ENCODE measurements at places on chromosomes 12 and 14.

DNA sequence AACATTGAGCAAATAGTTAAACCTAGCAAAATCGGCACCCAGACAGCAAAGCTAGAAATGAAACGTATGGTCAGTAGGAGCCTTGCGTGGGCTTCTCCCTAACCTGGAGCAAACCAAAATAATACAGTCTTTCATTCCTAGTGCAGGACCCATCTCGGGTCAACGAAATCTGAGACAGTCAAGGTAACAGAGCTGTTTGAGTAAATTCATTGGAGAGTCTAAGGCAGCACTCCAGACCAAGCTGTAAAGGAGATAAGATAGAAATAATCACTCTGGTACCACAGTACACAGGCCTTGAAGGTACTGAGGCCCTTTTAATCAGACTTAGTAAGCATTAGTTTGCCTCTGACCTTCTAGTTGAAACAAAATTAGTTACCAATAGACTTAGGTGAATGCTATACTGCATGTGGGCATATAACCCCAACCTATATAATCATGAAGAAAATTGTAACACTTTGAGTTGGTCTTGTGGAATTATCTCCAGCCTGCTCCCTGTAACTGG, 54.4 kb upstream of the BICD1 start:
- no peak for DNase-seq

DNA sequence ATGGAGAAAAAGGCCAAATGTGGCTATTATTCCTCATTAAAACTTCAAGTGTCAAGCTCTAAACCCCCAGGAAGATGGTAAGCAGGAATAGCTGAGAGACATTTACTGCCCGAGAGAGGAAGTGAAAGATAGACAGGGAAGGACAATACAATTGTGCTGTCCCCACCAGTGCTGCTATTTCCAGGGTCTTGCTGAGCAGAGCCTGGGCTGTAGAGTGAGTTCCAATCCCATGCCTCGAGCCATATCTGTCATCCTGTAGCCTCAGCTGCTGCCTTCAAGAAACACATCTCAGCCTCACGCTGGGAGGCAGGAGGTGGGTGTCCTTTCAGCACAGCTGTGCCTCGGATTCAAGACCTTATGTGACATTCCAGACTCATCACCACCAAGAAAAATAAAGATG, 114.0 kb downstream of the RPAP3 start:
- no peak for DNase-seq

DNA sequence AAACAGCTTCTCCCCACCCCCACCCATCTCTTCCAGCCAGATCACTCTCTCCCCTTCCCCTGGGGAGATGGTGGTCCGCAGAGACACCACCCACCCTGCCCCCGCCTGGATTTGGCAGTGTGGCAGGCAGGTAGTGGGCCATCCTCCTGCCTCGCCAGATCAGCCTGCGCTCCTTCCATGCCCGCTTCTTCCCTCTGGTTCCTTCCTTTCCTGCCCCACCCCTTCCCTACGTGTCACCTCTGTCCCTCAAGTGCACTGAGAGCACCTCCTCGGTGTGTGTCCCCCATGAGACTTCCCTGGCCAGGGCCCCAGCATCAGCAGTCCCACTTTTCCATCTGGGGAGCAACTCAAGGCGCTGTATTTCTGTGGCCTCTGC, 632 bp downstream of the NYNRIN start:
- DNase-seq: no peak

DNA sequence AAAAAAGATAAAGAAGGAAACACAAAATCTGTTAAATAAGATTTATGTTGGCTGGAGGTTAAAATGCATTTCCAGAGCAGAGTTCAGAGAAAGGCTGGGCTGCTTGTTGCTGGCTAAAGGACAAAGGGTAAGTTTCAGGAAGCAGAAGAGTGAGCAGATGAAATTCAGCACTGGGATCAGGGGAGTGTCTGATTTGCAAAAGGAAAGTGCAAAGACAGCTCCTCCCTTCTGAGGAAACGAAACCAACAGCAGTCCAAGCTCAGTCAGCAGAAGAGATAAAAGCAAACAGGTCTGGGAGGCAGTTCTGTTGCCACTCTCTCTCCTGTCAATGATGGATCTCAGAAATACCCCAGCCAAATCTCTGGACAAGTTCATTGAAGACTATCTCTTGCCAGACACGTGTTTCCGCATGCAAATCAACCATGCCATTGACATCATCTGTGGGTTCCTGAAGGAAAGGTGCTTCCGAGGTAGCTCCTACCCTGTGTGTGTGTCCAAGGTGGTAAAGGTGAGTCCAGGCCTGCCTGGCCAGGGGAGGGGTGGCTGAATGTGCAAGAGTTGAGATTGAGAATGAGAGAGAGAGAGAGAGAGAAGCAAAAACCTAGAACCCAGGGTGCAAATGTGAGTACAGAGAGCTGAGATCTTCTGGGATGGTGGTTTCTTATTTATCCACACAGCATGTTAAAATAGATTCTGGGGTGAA, at the start of gene OAS1:
TSS of gene OAS1 (plus strand) at position 251 of the 703 bp plus-strand sequence. CDS start at position 329, 78 bp downstream.
- DNase-seq: peak; percentile 61

DNA sequence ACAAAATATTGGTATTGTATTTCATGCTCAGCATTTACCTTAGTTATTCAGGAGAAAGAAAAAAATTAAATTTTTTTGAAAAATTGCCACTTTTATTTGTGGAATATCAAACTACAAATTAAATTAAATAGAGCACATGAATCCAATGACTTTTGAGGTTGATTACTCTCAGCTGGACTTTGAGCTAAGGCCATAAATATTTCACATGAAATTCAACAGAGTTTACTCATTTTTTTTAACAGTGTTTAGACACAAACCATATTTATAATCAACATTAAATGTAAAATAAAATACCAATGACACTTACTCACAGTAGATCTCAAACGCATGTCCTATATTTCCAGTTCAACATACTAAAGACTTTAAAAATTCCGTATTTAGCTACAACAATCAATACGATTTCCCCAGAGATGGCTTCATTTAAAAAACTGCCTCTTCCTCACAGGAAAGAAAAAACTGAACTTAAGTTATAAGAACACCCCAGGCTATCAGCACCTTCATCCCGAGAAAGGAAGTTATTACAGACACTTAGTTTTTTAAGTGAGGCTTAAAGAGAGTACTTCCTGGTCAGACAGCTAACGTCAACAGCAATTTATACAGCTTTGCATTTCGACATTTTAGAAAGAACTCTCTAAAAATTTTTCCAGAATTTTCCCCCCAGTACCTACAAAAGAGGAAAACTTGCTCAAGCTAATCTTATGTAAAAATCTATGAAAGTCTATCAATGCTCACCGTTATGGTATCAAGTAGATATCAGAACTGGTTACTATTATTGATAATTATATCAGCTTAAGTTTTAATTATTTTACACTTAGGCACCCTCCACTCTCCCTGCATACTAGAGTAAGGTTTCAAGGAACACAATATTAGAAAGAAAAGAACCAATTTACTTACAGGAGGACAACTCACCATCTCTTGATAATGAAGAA, 13.8 kb downstream of the TAOK3 start:
- DNase-seq: peak; percentile 26

GRCh38 chr14:67317822-67318221, 41.8 kb downstream of the ATP6V1D start:
- DNase-seq: no peak

- DNase-seq: no peak
Measured at GRCh38 chr12:90321369-90321768, 612.7 kb upstream of the ATP2B1 start.

DNA sequence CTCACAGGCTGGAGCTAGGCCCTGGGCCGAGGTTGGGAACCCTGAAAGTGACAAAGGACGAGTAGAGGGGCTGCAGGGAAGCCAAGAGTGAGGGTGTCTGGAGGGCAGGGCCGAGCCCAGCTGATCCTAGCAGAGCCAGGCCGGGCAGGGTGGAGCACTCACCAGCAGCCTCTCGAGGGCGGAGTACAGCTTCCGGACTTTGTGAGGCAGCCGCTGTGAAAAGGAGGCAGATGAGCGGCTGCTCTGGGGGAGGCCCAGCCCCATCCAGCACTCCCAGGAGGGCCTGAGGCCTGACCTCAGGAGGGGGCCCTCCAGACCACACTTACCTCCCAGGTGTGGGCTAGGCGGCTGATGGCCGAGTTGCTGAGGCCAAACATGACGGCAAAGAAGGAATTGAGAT, 14.7 kb upstream of the ENDOU start:
- no peak for DNase-seq

Measured in CD4-positive, alpha-beta T cell treated with Interleukin-21 for 1 hour (primary cell).